ENCODE measurements at places on chromosomes 2 and 18.

DNA sequence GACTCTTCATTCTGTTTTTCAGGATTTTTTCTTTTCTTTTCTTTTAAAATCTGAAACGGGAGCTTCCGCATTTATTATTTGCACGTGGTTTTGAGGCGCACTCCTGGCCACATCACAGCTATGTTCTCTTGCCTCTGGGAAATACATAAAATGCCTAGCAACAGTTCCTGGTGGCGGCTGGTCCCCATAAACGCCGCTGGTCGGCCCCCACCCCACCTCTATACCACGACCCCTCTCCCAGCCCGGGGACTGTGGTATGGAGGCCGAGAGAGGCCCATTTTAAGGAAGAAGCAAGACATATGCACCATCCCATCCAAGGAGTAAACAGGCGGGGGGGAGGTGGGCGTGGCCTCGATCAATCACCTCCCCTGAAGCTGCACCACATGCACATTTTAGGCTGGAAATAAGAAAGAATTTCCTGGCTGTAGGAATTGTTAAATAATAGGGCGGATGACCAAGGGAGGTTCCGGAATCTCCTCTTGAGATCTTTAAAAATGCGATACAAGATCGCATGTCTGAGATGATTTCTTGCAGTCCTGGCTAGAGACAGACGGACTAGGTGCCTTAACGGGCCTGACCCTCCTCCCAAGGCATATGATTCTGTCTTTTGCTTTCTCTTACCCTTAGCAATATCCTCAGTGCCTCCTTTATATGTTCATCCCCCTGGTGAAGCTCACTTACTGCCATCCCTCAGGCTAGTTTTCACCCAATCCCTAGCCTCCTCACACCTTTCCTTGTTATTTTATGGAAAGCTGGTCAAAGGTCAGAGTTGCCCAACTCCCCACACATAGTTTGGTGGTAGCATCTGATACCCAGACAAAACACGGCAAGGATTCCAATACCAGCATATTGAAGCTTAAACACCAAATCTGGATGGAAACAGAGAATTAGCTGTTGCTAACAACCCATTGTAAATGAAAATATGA lies 82.4 kb downstream of the BCL2 start:
- DNase-seq: no peak

- no peak for DNase-seq
Observed at GRCh38 chr2:85137156-85137555, 4.0 kb downstream of the TCF7L1 start.

GRCh38 chr2:118535171-118535817 lies 312.2 kb downstream of the EN1 start:
- no peak for DNase-seq

DNA sequence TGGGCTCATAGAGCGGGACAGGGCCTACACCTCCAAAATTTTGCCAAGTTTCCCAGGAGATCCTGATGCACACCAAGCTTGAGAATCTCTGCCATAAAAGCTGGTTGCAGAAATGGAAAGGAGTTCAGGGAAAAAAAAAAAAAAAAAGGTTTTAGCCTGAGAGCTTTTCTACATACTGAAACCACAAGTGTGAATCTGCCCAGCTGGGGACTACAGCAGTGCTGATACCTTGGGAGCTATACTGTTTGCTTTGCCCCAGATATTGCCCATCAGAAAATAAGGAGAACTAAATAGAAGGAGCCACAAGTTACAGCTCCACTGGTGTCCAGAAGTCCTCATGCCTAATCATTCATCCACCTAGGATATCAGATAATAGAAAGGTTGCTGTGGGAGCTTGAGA lies 38.4 kb upstream of the NCKAP5 start:
- DNase-seq: no peak

DNA sequence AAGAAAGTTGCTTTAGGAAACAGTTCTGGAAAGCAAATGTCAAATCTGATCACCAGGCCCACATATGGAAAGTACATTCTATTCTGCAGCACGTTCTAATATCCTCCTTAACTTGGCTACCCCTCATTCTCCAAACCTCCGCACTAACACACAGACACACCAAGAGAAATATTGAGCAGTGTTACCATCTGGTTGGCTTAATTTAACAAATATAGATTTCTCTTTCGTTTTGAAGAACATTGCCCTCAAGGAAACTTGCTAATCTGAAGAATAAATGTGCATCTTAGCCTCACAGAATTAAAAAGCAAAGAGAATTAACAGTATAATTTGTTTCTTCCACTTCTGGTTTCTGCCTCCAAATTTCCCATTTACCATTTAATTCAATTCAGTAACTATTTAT lies 72.8 kb upstream of the TTC39C start:
- no peak for DNase-seq

DNA sequence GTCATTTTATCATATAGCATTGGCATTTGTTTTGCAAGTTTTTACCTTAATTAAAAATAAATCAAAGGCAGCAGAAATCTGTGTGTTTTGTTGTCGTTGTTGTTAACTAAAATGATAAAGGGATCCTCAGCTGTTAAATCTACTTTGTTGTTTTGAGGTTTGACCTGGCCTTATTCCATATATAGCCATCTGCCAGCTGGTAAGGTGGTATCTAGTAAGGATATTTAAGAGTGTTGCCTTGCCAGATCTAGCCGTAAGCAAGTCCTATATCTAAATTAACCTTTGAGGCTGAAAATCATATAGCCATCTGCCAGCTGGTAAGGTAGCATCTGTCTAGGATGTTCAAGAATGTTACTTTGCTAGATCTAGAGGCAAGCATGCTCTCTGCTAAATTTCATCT lies 56.6 kb downstream of the BMPR2 start:
- DNase-seq: no peak

- DNase-seq: no peak
Observed at GRCh38 chr2:144659731-144660275, 139.9 kb upstream of the ZEB2 start.

DNA sequence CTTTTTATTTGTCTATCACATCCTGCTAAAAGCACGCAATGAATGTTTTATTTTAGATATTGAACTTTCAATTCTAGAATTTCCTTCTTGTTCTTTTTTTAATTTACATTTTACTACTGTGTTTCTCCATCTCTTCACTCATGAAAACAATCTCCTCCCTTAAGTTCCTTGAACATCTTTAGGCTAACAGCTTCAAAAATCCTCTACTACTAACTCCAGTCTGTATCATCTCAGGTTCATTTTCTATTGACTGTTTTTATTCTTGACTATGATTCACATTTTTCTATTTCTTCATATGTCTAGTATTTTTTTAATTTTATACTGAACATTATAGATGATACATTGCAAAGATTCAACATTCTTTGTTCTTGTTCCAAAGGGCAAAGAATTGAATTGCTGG lies 79.2 kb upstream of the NCK2 start:
- no peak for DNase-seq

DNA sequence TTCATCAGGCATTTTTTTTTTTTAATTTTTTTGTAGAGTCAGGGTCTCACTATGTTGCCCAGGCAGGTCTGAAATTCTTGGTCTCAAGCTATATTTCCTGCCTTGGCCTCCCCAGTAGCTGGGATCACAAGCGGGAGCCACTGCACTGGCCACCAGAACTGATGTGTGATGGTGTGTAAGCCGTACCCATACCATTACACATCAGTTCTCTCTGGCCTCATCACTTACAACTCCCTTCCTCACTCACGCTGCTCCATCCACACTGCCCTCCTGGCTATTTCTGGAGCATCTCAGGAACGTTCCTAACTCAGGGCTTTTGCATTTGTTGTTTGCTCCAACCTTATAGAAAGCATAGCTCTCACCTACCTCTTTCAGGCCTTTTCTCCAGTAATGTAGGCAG lies 834.5 kb upstream of the ID2 start:
- no peak for DNase-seq

- no peak for DNase-seq
Observed at GRCh38 chr2:217661378-217661777, 341.4 kb downstream of the TNS1 start.

- DNase-seq: no peak
Observed at GRCh38 chr18:11002277-11002676, 147.1 kb downstream of the PIEZO2 start.

- no peak for DNase-seq
Observed at GRCh38 chr2:196537311-196537710, 102.2 kb upstream of the CCDC150 start.

DNA sequence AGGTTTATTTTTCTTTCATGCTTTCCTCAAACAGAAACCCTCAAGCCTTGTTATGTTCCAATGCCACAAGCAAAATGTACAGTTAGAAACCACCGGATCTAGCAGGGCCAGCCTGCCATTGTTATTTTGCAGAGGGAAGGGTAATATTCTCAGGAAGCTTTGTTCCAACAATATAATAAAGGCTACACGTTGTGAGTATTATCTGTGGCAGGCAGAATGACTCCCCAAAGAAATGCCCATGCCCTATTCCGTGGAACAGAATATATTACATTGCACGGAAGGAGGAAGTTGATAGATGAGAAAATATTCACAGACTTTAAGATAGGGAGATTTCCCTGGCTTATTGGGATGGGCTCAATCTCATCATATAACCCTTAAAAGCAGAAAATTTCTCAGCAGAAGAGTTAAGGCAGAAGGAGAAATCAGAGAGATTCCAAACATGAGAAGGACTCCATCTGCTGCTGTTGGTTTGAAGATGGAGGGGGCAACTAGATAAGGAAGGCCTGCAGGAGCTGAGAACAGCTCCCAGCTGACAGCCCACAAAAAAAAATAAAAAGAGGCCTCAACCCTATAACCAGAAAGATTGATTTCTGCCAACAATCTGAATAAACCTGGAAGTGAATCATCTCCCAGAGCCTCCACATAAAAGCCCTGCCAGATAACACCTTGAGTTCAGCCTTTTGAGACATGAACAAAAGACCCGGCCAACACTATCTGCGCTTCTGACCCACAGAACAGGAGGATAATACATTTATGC lies 466.6 kb downstream of the LPIN1 start:
- no peak for DNase-seq

- no peak for DNase-seq
Observed at GRCh38 chr2:88950010-88950409, 258.5 kb downstream of the RPIA start.

DNA sequence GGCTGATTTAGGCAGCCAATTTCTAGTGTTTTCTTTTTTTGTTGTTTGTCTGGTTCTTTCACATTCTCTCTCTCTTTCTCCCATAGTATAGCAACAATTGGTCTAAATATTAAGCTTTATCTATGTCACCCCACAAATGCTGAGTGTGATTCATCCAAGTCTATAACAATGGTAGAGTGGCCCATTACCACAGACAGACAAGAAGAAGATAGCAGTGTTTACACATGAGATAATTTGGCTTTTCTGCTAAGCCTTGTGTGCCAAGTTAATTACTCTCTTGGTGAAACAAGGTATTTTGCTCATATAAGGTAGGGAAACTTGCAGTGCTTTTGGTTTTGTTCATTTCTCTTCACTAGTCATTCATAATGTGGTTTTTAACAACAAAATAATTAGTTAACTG lies 166.5 kb downstream of the SLC8A1 start:
- no peak for DNase-seq

DNA sequence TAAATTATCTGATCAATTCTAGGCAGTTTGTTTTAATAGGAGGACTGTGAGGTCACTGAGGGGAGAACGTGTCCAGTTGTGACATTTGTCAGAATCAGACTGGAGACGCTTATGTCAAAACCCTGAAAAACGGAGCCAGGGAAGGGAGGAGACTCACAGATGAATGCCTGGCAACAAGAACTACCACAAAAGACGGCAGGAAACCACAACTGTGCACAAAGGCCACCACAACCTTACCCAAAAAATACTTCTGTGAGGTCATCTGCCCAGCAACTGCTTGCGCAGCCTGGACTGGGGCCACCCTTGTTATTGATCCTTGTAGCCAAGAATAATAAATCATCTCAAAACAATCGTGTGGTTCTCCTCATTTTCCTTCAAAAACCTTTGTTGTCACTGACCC lies 173.0 kb upstream of the ALKAL2 start:
- no peak for DNase-seq

GRCh38 chr2:169366066-169366465 lies 3.7 kb upstream of the LRP2 start:
- DNase-seq: no peak

DNA sequence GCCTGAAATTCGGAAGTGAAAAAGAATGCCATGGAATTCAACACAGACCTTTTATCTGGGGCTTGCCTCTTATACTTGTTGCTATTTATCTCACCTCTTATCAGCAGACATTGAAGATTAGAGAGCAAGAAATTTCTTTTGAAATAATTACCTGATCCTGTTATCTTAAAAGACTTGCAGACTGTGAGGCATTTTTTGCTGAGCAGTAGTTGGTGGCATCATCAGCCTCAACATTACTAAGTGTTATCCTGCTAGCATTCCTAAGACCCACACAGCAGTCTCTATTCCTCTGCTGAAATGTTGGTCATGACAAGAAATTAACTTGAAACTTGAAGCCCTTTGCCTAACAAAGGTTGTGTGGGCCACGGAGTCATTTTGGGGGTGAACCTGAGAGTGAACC lies 186.5 kb downstream of the TRIB2 start:
- no peak for DNase-seq

DNA sequence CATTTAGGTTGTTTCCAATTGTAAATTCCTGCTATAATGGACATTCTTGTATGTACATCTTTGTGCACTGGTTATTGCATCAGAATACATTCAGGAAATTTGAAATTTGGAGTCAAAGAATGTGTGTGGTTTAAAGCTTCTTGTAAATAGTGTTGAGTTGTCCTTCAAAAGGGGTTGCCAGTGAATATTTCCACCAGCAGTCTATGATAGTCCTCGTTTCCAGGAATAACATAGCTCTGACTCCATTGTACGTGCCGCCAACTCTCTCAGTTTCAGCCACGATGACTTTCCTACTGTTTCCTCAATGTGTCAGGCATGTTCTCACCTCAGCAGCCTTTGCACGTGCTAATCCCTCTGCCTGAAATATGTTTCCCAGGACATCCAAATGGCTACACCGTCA lies 10.9 kb upstream of the HS6ST1 start:
- no peak for DNase-seq

GRCh38 chr2:118539290-118539689 lies 308.2 kb downstream of the EN1 start:
- DNase-seq: no peak

GRCh38 chr2:31216734-31217133 lies 581 bp downstream of the CAPN14 start:
- no peak for DNase-seq

GRCh38 chr2:29528891-29529520 lies 392.4 kb downstream of the ALK start:
- no peak for DNase-seq

DNA sequence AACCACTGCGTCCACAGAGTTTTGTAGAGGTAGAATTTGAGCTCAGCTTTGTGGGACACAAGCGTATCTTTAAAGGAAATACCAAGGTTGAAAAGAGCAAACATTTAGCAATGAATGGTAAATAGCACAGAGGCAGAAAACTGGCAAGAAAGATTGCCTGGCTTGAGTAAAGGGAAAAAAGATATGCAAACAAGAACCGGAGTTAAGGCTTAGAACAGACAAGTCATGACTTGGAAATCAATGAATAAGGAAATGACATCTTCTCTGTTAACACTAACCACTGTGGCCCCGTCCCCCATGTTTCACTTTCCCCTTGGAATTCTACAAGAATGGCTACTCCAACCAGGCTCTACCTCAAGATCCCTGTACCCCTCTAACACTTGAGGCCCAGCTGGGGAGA lies 3.8 kb downstream of the STAM2 start:
- DNase-seq: no peak
